ENCODE measurements at places on chromosomes 11 and 22.

DNA sequence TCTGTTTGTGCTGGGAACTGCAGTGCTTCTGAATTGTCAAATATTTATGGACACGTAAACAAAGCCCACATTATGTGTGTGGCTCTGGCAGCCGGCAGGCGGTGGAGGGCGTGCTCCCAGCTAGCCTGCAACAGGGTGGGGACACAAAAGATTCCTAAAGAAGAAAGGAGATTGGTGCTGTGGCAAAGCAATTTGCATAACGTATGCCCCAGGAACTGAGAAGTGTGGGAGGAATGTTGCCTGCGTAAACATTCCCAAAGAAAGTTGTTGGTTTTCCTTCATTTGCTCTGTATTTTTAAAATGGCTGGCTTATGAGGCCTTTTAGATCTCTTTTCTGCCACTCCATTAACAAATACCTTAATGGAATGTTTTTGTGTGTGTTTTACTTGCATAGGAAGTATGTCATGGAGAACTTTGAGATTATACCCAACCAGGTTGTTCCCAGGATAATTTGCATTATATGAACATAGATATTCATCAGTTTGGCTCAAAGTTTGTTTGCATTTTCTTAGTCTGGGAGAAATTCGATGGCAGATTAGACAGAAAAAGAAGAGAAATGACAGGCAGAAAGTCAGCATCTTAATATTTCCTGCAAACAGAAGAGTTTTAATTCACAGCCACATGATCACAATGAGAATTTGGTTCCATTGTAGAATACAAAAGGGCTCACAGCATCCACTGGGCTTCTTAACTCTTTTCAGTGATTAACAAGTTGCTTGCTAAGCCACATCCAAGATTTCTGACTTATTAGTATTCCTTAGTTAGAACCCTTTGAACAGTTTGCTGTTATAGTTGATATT is 41.8 kb upstream of the DLAT start:
- peak; percentile 67 for DNase-seq

DNA sequence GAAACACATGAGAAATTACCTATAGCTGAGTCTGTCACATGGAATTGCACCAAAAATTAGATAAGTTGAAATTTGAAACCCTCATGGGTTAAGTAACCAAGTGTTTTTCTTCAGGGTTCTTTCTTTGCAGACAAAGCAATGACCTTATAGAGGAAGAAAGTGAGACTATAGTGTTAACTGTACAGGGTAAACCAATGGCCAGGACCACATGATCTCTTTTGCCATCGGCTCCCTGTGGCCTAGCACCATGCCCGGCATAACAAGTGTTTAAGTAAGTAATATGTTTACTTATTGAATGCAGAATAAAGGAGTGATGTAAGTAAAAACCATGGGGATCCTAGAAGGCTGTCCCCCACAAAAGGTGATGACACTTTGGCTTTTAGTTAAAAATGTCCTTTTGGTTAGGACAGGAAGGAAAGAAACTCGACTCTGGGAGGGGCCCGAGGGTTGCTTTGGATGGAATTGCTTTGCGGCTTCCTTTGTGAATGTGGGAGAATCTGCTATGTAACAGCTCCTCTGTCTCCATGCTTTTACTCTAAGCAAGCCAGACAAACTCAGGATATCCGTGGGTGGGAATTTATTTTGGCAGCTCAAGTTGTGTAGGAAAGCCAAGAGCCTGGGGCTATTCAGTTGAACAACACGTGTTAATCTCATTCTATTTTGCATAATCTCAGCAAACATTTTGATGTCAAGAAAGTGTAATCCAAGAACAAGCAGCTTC is 454.7 kb downstream of the INSC start:
- DNase-seq, result no peak

DNA sequence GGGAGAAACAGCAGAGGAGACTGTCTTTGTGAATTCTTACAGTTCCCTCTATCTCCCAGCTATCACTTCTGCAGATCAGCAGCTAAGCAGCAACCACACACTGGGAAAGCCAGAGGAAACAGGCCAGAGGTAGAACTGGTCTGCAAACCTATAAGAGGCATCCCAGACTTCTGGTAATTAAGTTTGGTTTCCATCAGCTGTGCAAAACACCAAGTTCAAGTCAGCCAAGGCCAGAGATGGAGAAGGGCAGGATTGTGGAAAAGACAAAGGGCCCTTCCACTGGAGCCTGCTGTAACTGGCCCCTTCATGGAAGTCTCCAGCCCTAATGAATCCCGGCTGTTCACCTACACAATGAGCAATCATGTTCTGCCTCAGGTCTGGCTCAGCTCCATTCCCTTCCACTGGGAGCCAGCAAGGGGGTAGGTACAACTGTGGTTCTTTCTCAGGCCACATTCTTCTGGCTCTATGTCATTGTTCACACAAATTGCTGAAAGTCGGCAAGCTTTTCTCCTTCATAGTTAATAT is 4.6 kb upstream of the PAMR1 start:
- no peak for DNase-seq

- no peak for DNase-seq
Measured at GRCh38 chr11:92267968-92268367, 43.4 kb downstream of the FAT3 start.

DNA sequence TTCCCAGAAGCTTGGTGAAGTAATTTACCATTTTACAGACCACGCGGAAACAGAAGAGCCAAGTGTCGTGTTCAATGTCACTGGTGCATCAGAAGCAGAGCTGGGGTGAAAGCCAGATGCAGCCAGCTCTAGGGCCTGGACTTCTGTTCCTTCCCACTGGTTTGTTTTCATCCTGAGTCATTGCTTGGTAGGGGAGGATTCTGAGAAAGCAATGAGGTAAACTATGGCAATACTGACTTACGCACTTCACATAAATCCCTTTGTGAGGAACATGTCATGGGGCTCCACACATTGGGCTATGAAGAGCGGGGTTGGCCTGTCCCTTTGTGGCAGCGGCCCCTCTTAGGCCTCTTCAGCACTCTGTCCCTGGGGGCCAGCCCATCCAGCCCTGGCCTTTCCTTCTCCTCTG is 52.4 kb upstream of the RBFOX2 start:
- DNase-seq, result no peak

- DNase-seq, result no peak
Measured at GRCh38 chr11:88355887-88356286, 18.4 kb upstream of the CTSC start.

DNA sequence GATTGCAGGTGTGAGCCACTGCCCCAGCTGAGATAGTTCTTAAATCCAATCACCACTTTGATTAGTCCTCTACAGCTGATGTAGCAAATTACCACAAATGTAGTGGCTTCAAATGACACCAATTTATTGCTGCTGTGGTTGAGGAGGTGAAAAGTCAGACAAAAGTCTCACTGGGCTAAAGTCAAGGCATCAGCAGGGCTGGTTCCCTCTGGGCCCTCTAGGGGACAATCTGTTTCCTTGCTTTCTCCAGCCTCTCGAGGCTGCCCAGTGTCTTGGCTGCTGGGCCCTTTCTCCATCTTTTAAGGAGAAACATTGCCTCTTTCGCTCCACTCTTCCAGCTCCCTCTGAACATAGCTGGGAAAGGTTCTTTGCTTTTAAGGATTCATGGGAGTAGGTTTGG is 50.5 kb upstream of the SHANK2 start:
- no peak for DNase-seq

DNA sequence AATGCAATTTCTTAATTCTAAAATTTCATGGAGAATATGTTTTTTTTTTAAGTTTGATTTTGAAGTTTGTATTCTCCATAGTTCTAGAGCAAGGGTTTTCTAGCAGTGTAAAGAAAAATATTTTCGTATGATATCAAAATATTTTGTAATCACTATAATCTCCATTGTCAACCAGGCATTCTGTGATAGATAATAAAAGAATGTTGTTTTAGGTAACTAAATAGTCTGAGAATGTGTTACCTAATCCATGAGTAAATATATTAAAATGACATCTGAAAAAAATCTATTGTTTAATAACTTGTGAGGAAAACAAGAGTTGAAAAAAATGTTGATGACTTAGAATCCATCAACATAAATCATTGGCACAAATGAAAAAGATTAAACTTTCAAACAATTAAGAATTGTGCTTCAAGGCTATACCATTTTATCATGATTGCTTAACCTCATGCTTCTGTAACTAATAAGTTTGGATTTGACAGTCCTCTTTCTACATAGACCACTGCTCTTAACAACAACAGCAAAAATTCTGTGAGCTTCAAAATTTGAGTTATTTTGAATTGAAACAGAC is 2211.8 kb downstream of the LRRC4C start:
- no peak for DNase-seq

GRCh38 chr11:119382101-119382500 is 611 bp upstream of the USP2 start:
- no peak for DNase-seq

DNA sequence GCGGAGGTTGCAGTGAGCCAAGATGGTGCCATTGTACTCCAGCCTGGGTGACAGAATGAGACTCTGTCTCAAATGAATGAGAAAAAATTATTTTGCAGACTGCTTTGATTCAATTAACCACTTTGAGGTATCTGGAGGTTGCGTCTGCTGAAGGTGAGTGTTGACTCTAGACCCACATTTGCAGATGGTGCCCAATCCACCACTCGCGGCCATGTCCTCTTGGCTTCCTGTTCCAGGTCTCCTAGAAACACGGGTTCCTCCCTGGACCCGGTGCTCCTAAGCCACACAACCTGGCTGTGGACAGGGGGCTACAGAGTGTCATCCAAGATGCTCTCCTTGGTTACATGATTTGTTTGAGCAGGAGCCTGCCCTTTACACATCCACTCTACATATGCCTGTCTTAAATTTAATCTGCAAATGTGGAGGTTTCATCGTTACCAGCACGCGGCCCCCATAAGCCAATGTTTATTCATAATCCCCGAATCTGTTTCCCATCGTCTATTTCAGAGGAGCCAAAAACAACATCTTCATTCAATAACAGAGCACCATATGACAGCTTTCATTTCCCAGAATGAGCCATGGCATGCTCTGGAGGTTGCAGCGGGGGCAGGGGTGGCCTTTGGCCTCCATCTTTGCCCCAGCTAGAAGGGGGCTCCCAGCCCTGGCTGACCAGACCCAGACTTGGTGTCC is 377.2 kb downstream of the CTTN start:
- no peak for DNase-seq

DNA sequence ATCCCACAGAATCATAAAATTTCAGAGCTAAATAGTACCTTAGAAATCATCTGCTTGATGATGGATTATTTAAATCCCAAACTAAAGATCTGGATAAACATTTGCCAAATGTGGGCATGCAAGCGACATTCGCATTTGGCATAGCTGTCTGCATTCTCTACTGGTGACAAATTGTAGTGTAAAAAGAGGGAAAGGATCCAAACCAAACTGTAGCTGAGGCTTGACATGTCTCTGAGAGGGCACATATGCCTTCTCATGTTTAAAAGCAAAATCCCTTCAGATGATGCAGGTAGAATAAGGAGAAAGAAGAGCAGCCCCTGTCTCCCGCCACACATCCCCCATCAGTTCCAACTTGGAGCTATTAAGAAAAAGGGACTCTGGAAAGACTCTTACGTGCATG is 257.5 kb upstream of the MTNR1B start:
- no peak for DNase-seq

DNA sequence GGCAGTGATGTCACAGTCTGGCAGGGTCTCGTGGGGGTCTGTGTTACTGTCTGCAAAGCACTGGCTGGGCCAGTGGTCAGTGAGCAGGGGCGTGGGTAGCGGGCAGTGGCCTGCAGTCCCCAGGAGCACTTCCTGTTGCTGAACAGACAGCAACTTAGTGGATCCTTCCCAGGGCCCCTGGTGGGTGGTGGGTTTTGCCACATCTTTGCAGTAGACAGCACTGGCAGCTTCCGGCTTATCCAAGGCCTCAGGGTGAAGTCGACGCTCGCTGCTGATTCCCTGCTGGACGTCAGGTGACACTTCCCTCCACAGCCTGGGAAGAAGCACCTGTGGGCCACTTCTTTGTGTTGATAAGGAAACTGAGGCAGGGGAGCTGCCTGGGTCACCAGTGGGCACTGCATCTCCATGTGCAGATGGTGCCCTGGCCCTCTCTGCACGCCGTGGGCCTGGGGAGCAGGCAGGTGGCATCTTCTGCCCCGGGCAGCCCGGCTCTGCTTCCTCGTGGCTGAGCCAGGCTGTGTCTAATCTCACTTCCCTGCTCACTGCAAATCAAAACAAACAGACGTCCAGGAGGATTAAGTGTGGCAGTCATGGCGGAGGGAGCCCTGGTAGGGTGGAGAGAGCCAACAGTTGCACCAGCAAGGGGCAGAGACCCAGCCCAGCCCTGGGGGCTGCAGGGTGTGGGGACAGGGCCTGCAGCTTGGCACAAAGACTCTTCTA is 79.8 kb downstream of the KCNQ1 start:
- peak; percentile 8 for DNase-seq

GRCh38 chr22:37127350-37127878 is 17.9 kb upstream of the TMPRSS6 start:
- no peak for DNase-seq

DNA sequence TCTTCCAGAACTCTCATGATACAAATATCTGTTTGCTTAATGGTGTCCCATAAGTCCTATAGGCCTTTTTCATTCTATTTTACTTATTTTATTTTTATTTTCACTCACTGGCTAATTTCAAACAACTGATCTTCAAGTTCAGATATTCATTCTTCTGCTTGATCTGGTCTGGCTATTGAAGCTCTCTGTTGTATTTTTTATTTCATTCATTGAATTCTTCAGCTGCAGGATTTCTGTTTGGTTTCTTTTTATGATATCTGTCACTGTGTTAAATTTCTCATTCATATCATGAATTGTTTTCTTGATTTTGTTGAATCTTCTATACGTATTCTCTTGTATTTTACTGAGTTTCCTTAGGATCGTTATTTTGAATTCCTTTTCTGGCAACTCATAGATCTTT is 2.6 kb upstream of the OR10A3 start:
- DNase-seq, result no peak

- DNase-seq, result peak; percentile 84
Measured at GRCh38 chr11:554428-555226, 5.9 kb downstream of the LMNTD2 start.

DNA sequence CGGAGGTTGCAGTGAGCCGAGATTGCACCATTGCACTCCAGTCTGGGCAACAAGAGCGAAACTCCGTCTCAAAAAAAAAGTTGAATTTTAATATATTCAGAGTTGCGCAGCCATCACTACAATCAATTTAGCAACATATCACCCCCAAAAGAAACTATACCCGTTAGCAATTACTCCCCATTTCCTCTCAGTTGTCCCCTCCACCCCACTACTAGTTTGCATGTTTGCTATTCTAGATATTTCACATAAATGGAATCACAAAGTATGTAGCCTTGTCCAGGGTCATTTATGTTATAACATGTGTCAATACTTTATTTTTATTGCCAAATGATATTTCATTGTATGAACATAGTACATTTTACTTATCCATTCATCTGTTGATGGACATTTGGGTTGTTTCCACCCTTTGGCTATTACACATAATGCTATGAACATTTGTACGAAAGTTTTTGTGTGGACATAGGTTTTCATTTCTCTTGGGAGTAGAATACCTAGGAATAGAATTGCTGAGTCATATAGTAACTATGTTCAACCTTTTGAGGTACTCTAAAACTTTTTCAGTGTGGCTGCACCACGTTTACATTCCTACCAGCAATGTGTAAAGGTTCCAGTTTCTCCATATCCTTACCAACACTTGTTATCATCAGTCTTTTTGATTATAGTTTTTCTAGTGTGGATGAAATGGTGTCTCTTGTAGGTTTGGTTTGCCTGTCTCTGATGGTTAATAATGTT is 2.2 kb downstream of the ZNF143 start:
- DNase-seq, result no peak

GRCh38 chr22:31173386-31174145 is 13.6 kb downstream of the RNF185 start:
- DNase-seq, result no peak

Data from Peyer's patch (tissue), 4 donors.